ENCODE measurements at places on chromosomes 4 and X.

DNA sequence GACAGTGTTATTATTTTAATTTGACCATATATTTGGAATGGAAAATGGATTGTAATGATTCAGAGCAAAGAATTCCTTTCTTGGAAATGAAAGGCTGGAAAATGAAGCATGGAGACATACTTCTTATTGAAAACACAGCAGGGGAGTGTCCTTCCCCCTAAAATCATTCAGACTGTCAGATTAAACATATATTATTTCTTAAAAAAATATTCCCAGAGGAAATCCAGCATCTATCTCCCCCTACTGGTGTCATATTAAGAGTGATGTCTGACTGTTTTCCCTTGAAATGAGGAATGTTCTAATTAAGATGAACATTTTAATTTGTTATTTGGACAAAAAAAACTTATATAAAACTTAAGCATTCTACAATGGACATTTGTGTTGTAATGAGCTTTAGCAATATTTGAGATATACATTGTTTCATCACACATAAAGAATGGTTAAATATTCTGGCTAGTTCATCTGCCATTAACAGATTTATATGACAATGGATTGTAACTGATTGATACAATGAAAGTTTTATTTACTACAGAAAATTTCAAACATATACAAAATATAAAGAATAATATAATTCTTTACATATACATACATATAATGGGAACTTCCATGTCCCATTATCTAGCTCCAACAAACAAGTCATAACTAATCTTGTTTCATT, 264.6 kb downstream of the SPRY1 start:
- no peak for DNase-seq

DNA sequence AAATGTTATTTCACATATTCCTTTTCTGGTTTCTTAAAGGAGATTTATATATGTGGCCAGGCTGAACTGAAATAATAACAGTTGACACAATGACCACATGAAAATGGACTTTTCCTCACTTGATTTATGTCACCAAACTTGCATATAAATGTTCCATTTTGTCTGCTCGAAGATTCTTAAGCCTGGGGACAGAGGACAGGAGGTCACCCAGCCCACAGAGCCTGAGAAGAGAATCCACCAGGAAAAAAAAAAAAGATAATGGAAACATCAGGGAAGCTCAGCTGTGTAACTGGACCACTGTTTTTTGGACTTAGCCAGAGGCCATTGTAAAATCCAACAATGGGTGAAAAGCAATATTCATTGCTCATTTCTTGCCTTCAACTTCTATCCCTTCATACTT, 359.0 kb upstream of the FGF16 start:
- no peak for DNase-seq

DNA sequence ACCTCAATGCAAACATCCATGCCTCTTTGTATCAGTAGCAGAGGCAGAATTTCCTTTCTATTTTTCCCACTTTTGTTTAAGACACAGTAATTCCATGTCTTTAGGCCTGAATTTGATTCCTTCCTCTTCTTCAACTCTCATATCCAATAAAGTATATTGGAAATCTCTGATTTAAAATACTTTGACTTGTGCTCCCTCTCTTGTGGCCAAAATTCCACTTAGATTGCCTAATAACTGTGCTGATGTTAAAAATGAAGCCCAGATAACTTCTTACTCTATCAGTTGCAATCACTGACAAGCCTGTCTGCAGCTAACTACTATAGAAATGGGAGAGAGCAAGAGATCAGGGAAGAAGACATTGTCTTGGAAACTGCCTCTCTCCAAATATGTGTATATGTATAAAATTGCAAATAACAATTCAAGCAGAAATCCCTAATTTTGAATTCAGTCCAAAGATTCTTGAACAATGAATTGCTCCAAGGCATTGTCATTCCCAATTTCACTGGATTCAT, 163.5 kb upstream of the SPIN4 start:
- no peak for DNase-seq

DNA sequence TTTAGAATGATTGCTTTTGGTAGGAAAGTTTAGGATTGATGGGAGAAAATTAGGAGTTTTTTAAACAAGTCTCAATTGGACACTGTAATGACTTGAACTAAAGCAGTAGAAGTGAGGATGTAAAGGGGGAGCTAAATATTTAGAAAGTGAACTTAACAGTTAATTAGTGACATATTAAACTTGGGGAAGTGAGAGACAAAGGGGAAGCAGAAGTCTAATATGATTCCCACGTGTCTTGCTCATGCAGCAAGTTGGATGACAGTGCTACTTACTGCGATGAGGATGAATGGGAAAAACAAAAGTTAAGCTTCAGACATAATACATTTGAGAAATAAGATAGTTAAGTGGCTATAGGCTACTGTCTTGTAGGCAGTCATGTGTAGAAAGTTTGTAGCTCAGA, 110.4 kb downstream of the RPA4 start:
- DNase-seq, result no peak

DNA sequence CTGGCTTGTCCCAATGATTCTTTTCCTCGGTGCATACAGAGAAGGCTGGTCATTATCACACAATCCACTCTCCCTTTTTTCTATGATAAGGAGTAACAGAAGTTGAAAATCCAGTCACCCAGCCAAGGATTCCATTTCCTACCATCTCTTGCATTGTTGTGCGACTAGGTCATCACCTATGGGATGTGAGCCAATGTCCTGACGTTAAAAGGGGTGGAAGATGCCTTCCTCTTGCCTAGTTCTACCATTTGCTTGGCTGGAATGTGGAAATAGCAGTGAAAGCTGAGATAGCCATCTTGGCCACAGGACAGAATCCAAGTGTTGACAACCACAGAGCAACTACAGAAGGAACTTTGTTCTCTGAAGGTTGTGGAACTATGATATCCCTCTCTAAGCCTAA, 132.2 kb upstream of the KIT start:
- DNase-seq, result no peak

DNA sequence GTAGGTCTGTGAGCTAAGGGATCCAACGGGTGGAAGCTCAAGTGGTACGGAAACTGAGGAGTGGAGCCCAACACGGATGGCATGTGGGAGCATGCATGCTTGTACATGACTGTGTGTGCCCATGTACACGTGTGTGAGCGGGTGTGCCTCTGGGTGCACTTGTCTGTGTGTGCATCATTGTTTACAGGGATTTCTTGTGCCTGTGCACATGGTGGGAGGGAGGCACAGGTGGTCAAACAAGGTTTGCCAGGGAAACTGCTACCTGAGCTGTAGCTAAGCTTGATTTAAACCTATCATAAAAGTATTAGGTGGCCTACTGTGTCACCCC, 122.5 kb upstream of the MAMLD1 start:
- DNase-seq, result no peak

DNA sequence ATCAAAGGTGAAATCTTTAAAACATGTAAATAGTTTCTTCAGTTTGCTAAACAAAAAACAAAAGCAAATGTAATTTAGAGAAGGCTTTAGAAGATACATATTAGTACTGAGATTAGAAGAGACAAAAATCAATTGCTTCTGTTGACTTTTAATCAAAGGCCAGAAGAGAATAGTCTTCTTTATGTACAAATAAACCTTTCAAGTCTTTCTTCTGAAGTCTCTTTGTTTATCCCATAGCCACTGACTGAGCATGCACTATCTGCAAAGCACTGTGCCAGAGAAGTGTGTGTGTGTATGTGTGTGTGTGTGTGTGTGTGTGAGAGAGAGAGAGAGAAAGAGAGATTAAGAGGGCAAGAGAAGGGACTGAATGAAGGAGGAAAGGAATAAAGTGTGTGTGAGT, 198.4 kb downstream of the GLUD2 start:
- DNase-seq, result no peak

- DNase-seq, result no peak
These were observed 3.8 kb downstream of the CHST7 start for GRCh38 chrX:46577221-46578005.

DNA sequence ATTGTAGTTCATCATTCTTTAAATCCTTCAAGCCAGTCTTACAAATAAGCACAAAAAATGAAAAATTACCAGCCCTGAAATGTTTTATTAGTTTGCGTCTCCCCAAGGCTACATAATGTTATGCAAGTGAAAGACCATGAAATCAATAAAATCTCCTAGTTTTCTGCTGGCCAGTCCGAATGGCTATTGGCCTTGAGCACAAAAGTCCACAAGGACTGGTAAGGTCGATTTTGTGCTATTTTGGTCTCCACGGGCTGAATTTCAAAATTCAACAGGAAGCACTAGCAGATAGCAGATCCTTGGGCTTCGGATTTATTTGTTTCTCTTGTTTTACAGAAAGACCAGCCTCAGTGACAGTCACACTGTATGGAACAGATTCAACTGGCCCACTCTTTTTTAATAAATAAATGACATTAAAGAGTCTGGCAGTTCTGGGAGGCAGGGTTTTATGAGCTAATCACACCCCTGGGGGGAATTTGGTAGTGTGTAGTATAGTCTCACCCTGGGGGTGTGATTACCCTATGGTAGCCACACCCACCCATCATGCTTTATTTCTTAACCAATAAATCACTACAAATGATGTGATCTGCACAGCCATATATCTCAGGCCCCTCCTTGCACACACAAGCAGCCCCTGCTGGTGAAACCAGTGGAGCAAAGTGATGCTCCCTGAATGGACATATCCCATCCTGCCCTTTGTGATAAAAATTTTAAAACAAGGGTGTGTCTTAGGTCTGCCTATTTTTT, 51.1 kb upstream of the TMEM33 start:
- DNase-seq, result no peak

DNA sequence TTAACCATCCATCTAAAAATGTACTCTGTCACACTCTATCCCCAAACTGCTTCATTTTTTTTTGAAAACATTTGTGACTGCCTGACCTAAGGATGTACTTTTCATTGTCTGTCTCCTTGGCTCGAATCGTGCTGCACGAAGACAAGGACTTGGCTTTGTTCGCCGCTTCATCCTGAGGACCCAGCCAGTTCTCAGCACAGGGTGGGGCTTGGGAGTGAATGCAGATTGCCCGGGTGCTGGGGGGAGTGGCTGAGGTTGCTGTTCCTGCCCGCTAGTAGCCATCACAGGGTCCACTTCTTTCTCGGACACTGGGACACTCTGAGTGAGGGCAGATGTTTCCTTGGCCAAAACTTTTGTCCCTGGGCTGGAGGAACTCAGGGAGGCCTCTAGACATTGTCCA, 70.1 kb upstream of the CLCN4 start:
- DNase-seq, result no peak

DNA sequence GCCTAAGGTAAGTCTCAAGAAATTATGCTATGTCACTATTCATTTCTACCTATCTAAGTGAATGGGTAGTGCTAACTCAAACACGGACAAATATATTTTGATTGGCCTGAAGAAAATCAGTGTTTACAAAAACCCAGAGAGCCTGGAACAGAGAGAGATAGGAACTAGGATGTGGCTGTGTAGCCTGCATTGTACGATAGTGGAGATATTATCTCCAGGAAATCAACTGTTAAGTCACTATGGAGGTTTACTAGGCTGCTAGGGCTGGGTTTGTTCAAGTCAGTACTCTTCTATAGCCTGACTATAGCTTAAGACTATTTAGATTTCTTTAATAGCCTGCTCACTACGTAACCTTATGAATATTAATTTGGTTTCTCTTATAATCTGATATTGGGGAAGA, 127.9 kb downstream of the TACR3 start:
- no peak for DNase-seq

GRCh38 chr4:137644201-137644600, 111.9 kb upstream of the PCDH18 start:
- DNase-seq, result no peak

DNA sequence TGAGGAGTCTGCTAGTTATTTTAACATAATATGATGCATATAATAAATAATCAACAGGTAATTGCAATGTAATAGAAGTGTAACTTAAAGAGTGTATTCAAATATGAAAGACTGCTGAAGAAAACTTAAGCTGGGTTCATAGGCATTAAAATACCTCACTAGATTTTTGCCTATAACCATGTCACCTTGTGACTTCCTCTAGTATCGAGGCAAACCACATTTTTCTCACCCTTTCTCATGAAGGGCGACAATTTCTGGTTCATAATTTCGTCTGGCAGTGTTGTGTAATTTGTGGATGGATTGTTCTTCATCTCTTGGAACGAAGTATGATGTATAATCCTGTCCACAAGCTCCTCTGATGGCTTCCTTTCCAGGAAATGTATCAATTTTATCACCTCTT, 16.0 kb downstream of the SULT1E1 start:
- DNase-seq, result no peak
